ENCODE measurements at places on chromosomes 12 and 14.

DNA sequence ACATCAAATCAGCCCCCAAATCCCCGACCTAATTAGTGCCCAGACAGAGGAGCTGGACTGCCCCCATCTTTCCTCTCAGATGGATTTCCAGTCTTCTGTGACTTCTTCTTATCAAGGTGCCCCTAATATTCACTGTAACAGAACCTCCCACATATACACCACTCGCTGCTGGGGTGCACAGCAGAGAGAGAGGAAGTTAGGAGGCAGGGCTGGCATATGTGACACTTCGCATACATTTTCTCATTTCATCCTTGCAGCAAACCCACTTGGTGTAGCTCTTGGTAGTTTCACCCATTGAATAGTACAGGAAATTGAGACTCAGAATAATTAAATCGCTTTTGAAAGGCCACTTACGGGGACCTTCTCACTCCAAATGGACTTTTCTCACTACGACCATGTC is 56.5 kb upstream of the CCND2 start:
- no peak for DNase-seq

DNA sequence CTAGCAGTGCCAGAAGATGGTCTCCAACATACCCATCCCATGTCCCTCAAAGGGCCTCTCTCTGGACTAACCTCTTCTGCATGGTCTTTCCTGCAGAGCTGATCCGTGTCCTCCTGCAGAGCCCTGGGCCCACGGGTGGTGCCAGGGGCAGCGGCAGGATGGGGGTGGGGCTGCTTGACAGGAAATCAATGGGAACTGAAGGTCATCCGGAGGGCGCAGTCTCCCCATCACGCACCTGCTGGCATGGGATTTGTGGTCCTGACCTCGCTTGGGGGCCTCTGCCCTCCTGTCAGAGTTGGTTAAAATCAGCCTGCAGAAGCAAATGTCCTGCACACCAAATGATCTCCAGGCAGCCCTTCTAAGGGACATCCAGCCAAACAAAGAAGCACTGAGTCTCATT is 110.2 kb downstream of the DPF3 start:
- no peak for DNase-seq

DNA sequence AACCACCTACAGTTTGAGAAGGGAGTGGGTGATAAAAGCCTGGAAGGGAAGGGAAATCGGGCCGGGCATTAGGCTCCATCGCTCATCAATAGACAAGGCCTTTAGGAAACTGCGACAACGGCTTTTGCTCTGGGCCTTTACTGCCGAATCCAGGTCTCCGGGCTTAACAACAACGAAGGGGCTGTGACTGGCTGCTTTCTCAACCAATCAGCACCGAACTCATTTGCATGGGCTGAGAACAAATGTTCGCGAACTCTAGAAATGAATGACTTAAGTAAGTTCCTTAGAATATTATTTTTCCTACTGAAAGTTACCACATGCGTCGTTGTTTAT is 261 bp upstream of the RNU7-1 start:
- peak; percentile 89 for DNase-seq

GRCh38 chr12:69569236-69569635 is 16.0 kb upstream of the CCT2 start:
- DNase-seq, result no peak

DNA sequence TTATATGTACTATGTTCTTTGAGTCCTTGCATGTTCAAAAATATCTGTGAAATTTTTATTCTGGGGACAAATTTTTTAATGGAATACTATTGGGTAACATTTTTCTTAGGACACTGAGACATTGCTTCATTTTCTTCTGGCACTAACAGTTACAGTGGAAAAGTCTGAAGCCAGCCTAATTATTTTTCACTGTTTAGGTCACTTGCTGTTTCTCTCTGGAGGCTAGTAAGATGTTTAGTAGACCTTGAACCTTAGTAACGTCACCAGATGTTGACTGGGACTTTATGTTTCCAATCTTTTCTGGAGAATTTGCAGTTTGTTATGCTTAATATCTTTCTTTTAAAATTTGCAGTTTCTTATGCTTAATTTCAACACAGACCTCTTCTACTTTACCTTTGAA is 12.3 kb upstream of the EPYC start:
- no peak for DNase-seq

DNA sequence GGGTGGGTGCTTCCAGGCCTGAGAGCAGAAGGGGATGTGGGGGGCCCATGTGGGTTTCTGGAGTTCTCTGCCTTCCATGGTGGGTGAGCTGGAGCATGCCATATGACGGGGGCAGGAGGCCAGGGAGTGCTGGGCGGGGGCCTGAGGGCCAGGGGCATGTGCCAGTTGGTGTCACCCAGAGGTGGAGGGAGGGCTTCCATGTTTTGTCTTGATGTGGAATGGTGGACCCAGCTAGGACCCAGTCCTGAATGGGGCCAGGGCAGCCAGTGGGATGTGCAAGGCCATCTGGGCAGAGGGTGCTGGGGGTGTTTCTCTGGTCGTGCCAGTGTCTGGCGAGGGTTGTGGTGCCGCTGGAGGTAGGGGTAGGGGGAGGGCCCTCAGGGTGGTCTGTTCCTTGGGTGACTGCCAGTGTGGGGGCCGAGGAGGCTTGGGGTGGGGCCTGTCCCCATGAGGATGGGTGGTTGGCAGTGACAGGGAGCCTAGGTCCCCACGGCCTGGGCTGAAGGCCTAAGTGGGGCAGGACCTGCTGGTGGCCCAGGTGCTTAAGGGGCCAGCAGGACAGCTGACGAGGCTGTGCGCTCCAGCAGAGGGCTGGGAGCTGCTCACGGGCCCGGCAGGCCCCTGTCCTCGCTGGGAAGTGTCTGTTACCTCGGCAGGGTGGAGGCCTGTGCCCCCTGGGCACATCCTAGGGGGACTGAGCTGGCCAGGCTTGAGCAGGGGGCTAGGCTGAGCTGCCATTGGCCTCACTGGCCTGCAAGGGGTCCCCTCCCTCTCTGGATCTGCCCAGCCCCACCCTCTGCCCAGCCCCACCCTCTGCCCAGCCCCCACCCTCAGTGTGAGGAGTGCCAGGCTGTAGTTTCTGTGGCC is 26.8 kb downstream of the CEP170B start:
- DNase-seq, result no peak

- DNase-seq, result no peak
Measured at GRCh38 chr12:7096006-7096932, 4.0 kb upstream of the C1R start.

DNA sequence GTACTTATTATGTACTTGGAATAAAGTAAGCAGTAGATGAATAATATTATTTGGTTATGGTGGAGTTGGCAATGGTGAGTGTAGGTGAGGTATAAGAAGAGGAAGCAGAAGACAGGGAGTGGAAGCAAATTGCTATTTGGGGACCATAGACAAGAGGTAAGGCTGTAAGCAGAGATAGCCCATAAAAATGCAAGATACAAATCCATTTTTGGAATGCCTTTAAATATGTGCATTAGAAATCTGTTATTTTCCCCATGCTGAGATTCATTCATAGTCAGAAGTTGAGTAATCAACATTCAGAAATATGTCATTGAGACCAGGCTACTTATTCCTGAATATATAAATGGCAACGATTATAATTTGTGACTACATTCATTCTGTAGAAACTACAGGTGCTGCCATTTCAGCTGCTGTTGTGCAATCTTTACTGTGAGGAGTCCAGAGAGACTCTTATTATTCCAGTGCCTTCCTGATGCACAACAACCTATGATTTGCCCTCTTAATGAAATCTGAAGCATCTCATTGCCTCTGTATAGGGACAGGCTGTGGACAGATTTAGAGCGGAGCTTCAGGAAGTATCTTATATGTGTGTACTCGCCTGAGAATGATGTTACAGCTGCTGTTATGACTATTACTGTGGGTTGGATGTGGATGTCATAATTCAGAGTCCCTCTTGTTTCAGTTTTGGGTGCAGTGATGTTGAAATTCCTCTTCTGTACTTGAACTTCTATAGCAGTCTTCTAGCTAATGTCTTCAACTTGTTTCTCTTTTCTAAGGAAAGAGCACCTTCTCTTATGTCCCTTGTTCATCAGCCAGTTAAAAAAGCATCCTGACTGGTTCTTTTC is 173.8 kb downstream of the NAV3 start:
- DNase-seq, result no peak

- no peak for DNase-seq
Measured at GRCh38 chr12:96988919-96989318, 81.9 kb downstream of the NEDD1 start.

DNA sequence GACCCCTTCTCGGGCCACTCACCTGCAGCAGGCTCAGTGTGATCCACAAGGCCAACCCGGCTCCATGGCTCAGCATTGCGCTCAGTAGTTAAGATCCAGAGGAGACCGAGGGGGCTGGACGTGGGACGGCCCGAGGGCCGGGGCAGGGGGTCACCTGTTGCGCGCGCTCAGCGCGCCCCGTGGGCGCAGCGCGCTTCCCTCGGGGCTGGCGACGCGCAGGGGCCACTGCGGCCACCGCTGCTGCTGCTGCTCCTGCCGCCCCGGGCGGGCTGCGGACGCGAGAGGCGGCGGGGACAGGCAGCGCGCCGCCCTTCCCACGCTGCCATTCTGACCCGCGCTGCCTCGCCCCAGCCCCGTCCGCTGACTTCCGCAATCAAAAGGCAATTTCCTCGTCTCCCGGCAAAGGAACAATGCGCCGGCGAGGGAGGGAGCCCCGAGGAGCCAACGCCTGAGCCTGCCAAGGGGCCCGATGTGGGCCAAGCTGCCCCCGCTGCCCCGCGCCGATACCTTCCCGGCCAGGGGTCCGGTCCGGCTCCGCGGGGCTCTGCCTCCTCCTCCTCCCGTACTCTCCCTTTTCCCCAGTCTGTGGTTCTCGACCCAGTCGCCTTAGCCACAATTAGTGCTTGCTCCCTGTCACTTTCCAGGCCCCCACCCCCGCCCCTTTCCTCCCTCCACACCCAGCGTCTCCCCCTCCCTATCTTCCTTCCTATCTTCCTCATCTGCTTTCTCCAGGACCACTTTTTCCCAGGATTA is 27.3 kb downstream of the PTPRB start:
- no peak for DNase-seq

DNA sequence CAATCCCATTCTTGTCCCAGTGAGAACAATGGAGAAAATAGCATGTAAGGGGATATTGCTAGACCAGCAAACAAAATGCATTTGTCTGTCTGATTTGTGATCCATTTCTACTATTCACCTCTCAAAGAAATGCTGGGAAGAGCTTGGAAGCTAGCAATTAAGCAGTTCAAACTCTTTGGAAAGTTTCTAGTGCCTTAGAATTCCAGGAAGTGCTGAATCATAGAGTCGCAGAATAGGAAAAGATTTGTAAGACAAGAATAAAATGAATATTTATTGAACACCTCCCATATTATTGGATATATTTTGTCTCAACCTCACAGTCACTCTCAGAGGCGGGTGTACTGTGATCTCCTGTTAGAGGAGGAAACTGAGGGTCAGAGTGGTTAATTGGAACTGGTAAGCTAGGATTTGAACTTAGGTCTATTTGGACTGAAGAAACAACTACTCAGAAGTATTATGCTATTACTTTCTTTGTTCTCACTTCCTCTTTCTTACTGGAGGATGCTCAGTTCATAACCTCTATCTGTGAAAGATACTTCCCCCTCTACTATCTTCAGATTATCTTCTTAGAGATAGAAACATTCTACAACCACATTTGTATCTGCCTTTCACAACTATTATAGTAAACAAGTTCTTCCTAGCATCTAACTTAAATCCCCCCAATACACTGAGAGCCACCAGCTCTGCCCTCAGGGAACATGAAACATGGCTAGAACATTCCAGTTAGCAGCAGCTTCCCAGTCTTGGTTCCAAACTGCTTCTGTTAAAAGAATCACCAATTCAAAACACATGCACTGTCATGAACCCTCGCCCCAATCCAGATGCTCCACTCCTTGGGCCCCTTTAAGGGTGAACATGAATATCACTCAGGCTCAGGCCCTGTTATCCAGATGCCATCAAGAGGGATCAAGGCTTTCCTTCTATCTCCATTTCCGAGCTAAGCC is 64.2 kb downstream of the DRAM1 start:
- DNase-seq, result no peak

DNA sequence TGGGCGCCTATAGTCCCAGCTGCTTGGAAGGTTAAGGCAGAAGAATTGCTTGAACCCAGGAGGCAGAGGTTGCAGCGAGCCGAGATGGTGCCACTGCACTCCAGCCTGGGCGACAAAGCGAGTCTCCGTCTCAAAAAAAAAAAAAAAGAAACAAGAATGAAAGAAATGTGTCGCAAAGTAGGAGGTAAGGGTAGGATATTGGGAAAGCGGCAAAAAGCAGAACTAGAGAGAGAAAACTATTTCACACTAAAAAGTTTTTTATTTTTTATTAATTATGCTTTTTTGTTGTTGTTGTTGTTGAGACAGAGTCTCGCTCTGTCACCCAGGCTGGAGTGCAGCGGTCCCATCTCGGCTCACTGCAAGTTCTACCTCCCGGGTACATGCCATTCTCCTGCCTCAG is 17.7 kb downstream of the SBNO1 start:
- DNase-seq, result no peak

DNA sequence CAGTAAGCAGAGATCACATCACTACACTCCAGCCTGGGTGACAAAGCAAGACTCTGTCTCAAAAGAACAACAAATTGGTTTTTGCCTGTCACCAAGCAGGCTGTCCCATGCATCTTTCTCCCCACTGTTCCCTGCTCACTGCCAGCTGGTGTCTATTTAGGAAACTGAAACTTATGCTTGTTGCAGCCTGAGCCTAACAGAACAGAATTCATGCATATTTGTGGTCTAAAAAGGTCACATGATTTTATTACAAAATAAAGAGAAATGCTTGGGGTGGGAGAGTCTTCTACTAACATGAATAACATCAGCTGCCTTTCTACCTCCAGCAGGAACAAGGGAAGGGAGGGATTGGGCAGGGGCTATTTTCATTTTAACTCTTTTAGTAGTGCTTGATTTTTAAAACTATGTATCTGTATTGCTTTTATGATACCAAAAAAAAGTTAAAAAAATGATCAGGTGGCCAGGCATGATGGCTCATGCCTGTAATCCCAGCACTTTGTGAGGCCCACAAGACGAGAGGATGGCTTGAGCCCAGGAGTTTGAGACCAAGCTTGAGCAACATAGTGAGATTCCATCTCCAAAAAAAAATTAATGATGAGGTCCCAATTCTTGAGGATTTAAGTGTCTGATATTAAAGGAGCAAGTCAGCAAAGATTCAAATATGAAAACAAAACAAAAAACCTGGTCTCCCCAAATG is 923 bp downstream of the STAT2 start:
- no peak for DNase-seq

- DNase-seq, result no peak
Measured at GRCh38 chr12:120224304-120225199, 23.6 kb upstream of the RPLP0 start.

- DNase-seq, result peak; percentile 35
Measured at GRCh38 chr12:108063192-108063591, 65.9 kb upstream of the WSCD2 start.

GRCh38 chr12:1246637-1247036 is 255.6 kb downstream of the ERC1 start:
- DNase-seq, result no peak

All from HCT116 (cell line).